ENCODE measurements at places on chromosomes 3 and 15. TPM values are rescaled to one million over a fixed set of nuclear protein-coding genes. Genes with fewer than 3 reads are reported as not detected.

DNA sequence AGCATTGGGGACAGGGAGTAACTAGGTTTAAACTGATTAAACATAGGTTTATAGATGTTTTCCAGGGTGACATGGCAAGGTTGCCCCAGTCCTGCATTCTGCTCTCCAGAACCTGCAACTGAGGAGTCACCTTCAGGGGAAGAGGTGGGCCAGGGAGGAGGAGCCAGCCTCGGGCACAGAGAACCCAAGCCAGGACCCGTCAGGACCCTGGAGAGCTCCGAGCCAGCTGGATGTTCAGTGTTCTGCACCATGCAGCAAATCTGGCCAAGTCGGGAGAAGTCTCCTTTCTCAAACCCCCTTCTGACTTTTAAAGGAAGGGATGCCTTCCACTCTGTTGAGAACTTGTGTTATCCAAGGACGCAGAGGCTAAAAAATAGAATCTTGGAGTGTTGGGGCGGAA lies 62.1 kb upstream of the SLC6A11 start:
- DNase-seq: peak; percentile 64

GRCh38 chr15:101119181-101119580 lies 132.7 kb downstream of the CHSY1 start:
- DNase-seq: no peak

DNA sequence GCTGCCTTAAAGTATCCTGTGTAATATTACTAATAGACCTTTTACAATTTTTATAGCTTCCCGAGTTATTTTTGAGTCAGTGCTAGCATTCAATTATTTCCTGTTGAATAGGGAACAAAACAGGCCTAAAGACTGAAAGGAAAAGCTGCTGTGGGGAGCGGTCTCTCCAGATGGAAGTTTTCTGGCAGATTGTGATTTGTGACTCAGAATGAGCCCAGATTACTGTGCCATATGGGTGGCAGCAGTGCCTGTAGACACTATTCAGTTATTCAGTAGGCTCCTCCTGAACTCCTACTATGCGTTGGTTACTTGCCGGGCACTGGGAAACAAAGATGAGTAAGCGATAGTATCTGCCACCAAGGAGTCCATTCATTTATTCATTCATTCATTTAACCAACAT lies 211.8 kb downstream of the CHST2 start:
- no peak for DNase-seq

The CILP gene
- total RNA-seq: 8.2 TPM

The PIERCE2 gene
- 4.5 TPM for total RNA-seq
